ENCODE measurements at places on chromosomes 5 and 9.

DNA sequence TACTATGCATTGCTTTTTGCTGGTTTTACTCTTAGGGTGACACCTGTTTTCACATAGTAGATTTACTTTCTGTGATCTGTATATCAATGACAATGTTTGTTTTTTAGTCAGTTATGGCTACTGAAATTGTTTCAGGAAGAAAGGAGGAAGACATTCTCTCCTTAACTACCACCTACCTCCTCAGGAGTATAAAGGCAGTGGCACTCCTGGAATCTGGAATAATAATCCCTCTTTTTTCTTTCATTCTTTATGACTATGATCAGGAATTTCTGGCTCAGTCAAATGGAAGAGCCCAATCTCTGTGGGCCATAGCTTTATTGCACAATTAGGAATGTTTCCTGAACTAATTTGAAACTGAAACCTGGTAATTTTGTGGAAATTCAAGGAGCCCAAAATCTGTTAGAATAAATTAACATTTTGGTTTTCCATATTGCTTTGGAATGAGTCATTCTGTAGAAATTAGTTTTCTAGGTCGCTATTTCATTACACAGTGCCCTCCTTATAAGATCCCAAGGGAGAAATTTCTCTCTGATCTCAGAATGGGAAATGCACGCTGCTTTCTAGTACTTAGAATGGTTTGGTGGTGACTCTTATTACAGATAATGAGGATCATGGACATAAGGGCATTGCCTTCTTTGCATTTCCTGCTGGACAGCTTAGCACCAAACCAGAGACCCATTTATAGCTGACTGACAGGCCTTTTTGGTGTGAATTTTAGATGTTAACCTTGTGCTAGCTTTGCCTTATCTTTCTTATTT is 95.3 kb upstream of the VLDLR start:
- DNase-seq, result no peak

DNA sequence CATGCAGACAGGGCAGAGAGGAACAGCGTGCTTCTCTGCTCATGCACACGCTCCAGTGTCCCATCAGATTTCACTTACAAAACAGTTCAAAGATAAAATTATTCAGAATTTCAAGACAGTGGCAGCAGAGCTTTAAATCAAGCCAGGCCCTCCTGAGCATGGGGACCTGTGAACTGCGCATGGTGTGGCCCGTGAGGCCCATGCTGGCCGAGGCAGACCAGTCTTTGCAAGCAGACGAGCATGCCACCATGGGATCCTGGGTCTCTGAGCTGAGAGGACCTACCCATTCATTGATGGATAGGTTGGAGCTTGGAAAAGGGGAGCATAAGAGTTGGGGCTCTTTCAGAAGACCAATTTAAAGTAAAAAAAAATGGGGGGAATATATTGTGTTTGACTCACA is 35.0 kb upstream of the SAP30L start:
- no peak for DNase-seq

GRCh38 chr9:111297066-111297824 is 32.8 kb downstream of the OR2K2 start:
- no peak for DNase-seq

- DNase-seq, result peak; percentile 33
These were observed 544 bp upstream of the ERCC6L2 start for GRCh38 chr9:95874989-95875304.

DNA sequence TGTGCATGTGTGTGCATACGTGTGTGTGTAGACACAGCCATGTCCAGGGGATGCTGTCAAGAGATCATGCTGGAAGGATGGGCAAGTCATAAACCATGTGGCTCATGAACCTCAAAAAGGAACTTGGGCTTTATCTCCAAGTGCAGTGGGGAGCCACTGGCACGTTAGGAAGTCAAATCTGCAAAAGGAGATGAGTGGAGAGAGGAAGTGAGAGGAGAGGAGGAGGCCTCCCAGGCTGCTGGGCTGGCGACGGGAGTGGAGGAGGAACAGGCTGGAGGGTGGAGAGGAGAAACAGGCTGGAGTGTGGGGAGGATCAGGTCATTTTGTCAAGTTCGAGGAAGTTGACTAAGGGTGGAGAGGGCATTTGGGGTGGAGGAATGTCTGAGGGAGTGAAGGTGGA is 29.2 kb upstream of the TIFAB start:
- DNase-seq, result no peak

All from prostate gland (tissue), 2 donors.